ENCODE measurements at places on chromosomes 4 and X.

DNA sequence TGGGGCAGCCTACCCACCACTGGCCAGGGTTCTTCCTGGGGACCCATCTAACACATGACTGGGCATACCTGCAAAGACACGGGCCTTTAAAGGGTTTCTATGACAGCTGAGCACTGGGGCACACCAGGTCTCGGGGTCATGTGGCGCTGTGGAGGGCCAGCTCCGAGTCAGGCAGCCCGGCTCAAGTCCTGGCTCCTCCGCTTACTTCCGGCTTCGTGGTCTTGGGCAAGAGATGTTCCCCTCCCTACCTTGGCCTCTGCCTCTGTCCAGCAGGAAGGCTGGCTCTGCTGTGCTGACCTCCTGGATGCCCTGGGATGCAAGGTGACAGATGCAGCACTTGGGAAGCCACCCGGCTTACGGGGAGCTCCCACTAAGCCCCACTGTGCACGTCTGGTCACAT, 37.6 kb downstream of the HTRA3 start:
- no peak for DNase-seq

GRCh38 chrX:71107762-71108360, 1.3 kb upstream of the CXorf65 start:
- DNase-seq: no peak

- DNase-seq: peak; percentile 28
Observed at GRCh38 chr4:2745981-2746806, 9.9 kb downstream of the TNIP2 start.

GRCh38 chr4:7193030-7193958, 956 bp downstream of the SORCS2 start:
- DNase-seq: no peak

DNA sequence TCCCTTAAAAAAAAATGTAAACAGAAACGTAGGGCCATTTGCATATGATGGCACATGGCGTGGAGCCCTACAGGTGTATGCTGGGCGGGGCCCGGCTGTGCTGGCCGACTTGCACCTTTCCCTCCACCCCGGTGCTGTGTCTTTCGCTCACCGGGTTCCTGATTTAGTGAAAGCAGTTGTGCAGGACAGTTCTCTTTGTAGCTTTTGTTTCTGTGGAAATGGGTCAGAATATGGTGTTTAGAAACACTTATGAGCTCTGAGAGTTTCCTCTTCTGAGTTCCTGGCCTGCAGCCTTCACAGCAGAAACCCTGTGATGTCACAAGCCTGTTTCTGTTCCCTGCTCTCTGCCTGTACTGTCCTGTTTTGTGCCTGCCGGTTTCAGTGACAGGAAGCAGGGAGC, 22.5 kb upstream of the MSANTD1 start:
- no peak for DNase-seq

DNA sequence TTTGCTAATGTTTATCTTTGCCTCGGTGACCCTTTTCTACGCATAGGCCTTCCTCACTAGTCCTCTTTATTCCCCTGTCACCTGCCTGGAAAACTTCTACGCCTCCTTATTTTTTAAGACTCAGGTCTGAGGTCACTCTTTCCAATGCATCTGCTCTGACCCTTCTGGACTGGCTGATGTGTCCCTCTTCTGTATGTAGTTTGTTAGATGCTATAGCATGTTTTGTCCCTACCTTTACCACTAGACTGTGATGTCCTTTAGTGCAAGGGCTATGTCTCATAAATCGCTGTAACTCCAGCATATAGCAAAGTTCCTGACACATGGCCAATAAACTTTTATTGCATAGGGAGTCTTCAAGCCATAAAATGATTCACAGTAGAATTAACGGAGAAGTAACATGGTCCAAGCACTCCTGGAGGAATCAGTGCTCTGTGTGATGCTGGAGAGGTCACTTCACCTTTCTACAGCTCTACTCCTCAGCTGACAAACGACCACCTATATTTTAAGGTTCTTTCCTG, 872.5 kb upstream of the SLIT2 start:
- no peak for DNase-seq

DNA sequence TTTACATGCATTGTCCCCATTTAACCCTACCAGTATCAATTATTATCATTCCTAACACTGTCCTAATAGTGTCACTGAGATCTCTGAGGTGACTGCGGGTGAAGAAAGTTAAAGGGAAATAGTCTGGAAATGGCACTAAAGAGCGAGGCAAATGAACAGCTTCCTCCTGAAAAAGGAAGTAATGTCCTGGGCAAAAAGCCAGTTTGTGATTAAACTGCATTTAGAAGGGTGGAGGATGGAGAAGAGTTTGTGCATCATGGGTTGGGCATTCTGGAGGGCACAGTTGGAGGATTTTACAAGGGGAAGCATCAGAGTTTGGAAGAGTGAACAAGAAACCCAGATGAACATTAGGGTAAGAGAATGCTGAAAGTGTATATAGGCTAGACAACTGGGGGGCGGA, 60.5 kb upstream of the SLC25A4 start:
- no peak for DNase-seq

GRCh38 chr4:128825226-128825625, 15.7 kb downstream of the JADE1 start:
- no peak for DNase-seq

DNA sequence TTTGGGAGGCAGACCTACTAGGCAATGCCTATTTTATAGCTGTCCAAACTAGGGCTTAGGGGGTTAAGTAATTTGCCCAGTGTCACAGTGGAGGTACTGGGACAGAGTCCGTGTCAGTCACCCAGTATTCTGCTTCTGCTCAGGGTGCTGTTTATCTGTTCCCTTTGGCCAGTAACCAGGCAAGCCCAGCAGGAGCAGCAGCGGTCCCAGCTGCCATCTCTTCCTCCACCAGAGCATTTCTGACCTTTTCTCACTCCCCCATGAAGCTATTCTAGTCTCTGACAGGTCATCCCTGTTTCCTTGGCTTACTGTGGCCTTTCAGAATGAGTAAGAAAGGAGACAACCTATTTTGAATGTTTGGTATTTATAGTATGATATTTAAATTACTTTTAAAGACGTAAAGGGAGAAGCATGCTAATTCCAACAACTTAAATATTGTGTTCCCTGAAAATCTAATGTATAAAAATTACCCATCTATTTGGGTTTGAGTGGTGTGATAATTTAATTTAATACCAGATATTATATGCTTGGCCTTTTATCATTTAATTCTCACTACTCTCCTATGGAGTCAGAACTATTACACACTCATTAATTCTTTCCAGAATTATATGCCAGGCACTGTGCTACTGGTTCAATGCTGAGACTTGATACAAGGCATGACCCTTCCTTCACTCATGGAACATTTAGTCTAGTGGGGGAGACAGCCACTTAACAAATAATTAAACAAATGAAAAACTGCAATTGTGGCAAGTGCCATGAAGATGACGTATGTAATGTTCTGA, 60.6 kb downstream of the RPS6KA3 start:
- no peak for DNase-seq

DNA sequence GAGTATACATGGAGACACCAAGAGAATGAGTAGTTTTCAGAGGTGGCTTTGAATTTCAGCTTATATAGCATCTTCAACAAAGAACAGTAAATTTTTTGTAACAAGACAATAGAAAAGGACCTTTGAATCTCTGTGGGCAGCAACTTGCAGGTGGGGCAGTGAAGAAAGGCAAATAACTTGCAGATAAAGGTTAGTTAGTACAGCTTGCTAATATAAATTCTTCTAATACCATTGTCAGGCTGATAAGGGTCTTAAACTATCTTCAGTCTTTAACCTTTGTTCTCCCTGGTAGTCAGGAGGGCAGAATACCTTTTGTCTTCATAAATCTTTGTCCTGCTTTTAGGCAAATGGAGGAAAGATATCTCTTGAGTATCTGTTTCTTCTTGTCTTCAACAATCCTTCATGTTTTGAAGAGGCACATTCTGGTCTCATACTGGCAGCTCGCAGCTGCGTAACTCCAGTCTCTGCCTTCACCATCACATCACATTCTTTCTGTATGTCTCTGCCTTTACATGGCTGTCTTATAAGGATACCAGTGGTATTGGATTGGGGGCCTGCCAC, 16.0 kb downstream of the ANXA3 start:
- DNase-seq: no peak

- no peak for DNase-seq
Observed at GRCh38 chr4:127509155-127509554, 123.6 kb upstream of the INTU start.

DNA sequence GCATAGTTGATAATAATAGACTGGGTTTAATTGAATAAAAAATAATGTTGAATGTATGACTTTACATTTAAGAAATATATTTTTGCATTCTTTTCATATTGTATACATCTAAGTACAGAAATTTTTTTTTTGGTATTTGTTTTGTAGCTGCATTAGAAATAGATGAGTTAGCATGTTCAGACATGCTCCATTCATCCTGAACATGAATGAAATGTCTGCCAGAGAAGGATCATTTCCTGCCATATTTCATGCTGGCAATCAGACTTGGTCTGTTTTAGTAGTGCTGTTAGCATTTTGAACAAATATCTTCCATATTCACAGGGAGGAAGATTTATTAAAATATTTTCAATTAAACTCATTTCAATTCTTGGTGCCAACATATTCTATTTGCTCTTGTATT, 98.9 kb downstream of the FRMPD4 start:
- DNase-seq: no peak

- DNase-seq: no peak
Observed at GRCh38 chrX:74133156-74133796, 170.7 kb upstream of the ZCCHC13 start.

DNA sequence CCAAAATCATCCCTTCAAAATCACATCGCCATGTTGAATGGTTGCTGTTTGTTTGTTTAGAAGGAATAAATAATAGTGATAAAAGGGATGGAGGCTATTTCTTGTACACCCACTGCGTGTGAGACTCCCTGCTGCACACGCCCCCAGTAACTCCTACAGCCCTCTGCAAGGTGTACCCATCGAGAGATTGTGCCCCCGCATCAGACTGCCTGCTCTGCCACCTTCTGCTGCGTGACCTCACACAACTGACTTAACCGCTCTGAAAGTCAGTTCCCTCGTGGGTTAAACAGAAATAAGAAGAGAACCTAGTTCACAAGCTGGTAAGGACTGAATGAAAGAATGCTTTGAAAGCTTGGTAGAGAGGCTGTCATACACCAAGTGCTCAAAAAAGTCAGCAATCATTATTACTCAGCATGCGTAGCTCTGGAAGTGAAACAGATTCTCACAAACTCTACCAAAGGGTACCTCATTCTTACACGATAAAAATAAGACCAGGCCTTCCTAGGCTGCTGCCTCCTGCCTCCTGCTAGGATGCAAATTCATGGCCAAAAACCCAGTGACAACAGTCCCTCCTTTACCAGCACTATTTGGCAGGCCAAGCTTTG, 147.1 kb downstream of the CPEB2 start:
- DNase-seq: no peak

- no peak for DNase-seq
Observed at GRCh38 chr4:101667348-101667747, 123.2 kb upstream of the BANK1 start.

DNA sequence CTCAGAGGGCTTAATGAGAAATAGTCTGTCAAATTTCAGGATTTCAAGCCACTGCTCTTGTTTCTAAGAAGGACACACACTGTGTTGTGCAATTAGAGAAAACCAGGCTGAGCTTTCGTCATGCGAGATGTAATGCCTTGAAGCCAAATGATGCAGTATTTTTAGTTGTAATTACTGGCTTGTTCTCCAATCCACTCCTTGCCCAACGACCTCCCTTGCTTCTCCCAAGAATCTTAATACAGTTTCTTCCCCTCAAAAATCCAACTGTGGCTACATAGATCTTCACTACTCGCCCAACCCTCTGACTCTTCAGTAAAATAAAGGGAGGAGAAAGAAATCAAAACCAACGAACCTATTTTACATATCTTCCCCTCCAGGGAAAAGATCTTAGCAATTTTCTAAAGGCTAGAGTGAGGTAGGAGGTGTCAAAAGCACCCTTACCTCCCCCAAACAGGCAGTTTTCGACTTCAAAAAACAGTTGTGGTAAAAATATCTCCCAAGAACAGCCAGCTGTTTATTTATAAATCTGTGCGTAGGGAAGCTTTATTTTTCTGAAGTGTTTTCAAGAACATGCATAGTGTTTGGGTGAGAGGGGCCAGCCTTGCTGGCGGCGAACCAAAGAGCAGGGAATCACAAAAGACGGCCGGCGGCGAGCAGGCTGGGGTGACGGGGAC, 68.7 kb downstream of the MGST2 start:
- DNase-seq: no peak

All from stimulated activated CD8-positive, alpha-beta memory T cell treated with anti-CD3 and anti-CD28 coated beads, Interleukin-4, amount 100 ng/mL, for 1 hour (primary cell).